Activated CD4-positive, alpha-beta T cell treated with anti-CD3 and anti-CD28 coated beads for 1 hour (primary cell): ENCODE measurements at places on chromosomes 12 and 14.
A peak's percentile ranks its signal among the peaks of the same experiment; 100 is the strongest.

DNA sequence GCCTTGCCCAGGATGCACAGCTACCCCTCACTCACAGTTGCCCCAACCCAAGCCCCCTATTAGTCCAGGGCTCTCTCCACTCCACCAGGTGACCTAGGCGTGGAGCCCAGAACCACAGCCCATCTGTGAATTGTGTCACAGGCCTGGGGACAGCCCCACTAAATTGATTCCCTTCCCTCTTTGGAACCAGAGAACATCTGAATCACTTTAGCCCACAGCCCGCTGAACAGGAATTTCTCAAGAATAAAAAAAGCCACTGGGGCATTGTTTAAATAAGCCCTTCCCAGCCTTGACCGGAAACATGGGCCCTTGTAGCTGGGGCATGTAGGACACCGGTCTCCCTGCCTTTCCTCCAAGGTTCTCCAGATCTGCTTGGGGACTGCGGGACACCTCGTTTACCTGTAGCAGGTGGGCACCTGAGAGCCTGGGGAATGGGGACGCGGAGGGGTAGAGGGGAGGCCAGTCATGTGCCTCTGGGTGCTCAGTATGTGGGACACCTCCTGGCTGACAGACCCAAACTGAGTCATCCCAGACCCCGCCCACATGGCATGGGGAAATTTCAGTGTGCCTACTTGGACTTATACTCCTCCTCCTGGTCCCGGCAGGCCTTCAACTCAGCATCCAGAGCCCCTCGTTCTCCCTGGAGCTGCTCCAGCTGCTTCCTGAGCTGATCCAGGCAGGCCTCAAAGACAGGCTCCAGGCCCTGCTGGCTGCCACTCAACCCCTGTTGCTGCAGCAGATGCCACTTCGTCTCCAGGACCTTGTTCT lies 1.3 kb downstream of the KRT78 start:
- no peak for DNase-seq

- no peak for DNase-seq
Measured at GRCh38 chr12:53502331-53502730, 1.2 kb downstream of the TARBP2 start.

- no peak for DNase-seq
Measured at GRCh38 chr12:28568704-28569103, 378.4 kb downstream of the CCDC91 start.

DNA sequence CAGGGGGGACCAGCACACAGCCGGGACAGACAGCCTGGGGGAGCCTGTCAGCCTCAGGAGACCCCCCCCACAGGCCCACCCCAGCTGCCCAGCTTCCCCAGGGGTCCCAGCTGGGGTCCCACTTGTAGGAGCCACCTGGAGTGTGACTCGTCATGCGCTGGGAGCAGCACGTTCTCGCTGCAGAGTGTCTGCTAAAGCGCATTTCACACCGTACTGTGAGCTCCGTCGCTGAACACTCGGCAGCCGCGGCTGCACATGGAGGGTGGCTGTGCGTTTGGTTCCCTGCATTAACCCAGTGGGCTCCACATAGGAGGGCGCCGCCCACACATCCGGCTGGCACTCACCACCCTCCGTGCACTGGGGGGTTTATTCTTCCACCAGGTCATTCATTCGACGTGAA lies 56.7 kb downstream of the FBRSL1 start:
- DNase-seq, result no peak

DNA sequence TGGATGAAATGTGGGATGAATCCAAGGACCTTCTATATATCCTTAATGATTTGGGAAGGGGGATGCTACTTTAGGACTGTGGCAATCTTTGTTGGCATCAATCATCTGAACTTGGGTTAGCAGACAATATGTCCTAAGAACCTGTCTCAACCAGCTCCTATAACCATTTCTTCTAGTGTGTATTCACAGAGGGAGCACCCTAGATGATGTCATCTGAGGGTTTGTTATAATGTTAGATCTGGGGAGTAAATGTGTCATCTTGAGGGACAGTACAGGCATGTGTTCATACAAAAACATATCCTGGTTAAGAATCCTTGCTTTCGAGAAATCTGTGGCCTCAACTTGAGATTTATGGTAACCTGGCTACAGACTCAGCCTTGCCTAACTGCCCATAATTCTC lies 41.9 kb upstream of the NFKBIA start:
- no peak for DNase-seq

GRCh38 chr12:104411826-104412641 lies 44.7 kb upstream of the CHST11 start:
- DNase-seq, result no peak

DNA sequence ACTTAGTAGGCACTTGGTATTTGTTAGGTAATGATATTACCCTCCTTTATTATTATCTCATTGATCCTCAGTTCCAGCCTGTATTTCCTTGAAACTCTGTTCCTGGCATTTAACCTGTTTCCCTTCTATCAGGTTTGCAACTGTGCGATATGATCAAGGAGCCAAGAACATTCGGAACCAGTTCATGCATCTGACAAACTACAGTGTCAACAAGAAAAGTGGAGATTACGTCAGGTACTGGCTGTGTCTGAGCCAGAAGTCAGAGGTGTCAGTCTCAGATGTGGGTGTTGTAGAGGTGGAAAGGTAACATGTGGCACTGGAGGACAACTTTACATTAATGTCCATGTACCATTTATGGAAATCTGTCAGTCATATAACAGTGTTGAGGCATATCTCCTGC lies 56.7 kb downstream of the TTLL5 start:
- no peak for DNase-seq

DNA sequence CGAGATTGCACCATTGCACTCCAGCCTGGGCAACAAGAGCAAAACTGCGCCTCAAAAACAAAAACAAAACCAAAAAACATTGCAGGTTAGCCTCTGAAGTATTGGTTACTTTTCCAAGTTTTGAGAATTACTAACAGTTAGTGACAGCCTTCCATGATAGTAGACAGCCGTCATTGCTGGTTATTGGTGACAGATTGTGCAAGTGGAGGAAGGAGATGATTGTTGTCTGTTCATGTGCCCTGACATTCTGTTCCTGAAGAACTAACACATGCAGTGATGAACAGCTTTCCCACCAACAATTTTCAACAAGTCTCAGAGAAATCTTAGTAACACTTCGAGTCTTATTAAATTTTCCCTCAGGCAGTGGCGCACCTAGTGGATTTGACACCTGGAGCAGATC lies 89.3 kb upstream of the NAP1L1 start:
- DNase-seq, result no peak

GRCh38 chr12:82357845-82358199 lies 365 bp downstream of the CCDC59 start:
- no peak for DNase-seq

- no peak for DNase-seq
Measured at GRCh38 chr12:2294651-2295475, 242.1 kb downstream of the CACNA1C start.

- no peak for DNase-seq
Measured at GRCh38 chr12:131805421-131805820, 22.8 kb upstream of the MMP17 start.

GRCh38 chr12:9977916-9978315 lies 6.7 kb downstream of the CLEC12A start:
- no peak for DNase-seq

DNA sequence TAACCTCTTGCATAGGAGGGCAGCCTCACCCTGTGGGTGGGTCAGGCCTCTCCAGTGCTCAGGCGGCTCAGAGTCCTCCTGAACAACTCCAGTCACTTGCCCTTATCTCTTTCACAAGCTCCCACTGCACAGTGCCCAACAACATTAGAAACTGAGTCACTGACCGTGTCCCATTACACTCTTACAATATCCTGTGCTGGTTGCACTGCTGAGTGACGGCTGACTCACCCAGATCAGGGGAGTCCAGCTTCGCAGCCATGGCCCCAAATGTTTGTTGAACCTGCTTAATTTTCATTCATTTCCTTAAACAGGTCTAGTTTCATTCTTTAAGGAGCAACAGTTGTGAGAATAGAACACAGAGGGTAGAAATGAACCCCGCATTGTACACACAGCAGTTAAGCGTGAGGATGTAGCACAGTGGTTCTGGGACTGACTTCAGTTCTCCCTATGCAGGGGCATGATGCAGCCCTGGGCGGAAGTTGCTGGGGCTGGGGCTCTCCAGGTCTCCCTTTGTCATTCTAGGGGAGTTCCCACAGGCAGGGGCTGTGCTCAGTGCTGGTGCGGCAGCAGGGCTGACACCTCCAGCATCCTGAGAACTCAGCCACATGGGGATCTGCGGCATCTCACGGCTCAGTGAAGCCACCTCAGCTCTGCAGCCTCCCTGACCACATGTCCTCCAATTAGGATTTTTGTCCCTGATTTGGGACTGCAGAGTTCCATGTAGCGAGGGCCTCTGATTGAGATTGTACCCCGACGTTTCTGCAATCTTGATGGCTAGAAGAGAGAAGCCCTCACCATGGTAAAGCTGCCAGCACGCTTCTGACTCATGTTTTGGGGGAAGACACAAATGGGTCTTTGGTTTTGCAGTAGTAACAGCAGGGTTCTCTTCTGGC lies 16.1 kb downstream of the GPR68 start:
- peak; percentile 56 for DNase-seq

GRCh38 chr12:9348906-9349518 lies 140.8 kb upstream of the PZP start:
- no peak for DNase-seq

DNA sequence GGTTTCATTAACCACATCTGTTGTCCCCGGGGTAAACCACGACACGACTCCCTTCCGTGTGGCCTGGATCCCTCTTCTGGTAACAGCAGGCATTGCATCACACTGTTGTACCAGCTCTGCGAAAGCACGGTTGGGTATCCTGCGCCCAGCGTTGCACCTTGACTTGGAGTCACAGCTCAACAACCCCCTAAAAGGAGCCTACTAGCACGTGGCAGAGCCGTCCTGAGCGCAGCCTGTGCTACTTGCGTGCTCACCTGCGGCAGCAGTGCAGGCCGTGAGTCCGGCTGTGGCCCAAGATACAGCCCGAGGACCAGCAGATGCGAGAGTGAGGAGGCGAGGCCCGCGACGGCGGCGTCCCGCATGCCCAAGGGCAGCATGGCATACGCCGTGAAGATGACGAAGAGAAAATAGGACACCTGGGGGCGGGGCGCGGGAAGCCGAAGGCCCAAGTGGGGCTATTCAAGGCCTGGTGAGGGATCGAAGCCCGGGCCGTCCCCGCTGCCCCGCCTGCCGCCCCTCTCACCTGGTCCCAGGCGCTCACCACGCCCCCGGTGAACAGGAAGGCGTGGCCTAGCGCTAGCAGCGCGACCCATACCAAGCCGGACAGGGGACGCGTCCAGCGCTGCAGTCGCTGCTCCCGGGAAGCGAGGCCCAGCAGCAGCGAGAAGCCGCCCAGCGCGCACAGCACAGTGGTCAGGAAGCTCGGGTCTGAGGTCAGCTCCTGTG lies 2.4 kb downstream of the ADCY4 start:
- peak; percentile 76 for DNase-seq

DNA sequence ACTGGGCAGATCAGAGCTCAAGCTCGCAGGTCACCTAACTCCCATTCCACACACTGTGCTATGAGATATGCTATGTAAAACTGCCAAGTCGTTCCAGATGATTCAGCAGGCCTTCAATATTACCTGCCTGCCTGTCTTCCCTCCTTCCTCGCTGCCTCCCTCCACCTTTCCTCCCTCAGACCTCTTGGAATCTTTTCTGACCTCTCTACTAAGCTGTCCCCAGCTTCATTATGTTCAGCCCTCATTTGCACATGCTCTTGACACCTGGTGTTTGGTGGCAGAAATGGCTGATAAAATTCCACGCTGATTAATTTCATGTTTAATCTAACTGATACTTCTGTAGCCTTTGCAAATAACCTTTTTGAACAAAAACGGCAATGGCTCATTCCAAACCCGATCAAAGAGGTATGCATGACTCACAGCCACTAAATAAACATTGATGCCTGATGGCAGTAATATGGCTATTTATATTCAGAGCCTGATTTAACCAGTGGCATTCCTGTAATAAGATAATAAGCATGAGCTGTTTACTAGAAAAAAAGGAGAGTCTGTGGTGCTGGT lies 130.8 kb upstream of the EGLN3 start:
- no peak for DNase-seq

DNA sequence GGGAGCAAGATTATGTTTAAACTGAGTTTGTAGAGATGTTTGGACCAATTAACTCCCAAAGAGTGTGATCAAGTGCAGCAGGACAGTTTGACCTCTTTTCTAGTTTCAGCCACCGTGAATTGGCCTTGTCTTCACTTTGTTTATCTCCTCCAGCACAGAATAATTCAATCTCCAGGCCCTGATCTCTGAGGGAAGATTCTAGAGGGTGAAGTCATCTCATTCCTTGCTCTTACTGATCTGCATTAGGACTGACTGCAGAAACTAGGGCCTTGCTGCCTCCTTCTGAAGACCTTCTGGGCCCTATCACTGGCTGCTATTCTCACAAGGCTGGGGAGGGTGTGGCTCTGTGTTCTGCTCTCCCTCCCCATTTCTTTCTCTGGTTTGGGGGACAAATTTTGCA lies 29.4 kb downstream of the C12orf75 start:
- DNase-seq, result no peak

DNA sequence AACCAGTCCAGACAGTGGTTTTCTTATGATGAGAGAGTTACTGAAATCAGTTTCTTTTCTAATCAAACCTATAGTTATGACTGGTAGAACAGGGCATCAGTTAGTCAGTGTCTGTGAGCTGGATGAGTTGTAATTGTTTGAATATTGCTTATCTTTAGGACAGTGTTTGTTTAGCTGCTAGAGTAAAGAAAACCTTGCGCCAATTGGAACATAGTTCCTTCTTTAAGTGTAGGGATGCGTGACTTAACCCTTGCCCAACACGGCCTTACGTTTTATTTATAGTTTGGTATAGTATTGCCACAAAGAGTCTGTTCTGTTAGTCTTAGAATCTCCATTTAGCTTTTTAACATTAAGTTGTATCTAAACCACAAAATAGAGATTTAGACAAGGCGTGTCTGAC lies 572.6 kb downstream of the SLC16A7 start:
- no peak for DNase-seq

- no peak for DNase-seq
Measured at GRCh38 chr12:80059102-80059501, 40.2 kb upstream of the OTOGL start.

DNA sequence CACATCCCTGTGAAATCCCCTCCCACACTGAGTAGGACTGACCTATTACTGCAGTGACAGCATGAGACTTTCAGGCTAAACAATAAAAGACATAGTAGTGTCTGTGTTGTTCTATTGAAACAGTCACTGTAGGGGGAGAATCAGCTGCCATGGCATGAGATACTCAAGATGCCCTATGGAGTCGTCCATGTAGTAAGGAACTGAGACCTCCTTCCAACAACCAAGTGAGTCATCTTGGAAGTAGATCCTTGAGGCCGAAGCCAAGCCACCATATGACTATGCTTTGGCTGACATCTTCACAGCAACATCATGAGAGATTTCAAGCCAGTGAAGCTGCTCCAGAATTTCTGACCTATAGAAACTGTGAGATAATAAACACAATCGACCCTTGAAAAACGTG lies 12.1 kb upstream of the LRP6 start:
- DNase-seq, result no peak
